Stimulated activated CD4-positive, alpha-beta T cell treated with anti-CD3 and anti-CD28 coated beads, TNF-alpha, amount 100 ng/mL, for 24 hours (primary cell): ENCODE measurements at places on chromosomes 1 and 21.

- no peak for DNase-seq
Observed at GRCh38 chr1:163725551-163725950, 403.8 kb downstream of the NUF2 start.

DNA sequence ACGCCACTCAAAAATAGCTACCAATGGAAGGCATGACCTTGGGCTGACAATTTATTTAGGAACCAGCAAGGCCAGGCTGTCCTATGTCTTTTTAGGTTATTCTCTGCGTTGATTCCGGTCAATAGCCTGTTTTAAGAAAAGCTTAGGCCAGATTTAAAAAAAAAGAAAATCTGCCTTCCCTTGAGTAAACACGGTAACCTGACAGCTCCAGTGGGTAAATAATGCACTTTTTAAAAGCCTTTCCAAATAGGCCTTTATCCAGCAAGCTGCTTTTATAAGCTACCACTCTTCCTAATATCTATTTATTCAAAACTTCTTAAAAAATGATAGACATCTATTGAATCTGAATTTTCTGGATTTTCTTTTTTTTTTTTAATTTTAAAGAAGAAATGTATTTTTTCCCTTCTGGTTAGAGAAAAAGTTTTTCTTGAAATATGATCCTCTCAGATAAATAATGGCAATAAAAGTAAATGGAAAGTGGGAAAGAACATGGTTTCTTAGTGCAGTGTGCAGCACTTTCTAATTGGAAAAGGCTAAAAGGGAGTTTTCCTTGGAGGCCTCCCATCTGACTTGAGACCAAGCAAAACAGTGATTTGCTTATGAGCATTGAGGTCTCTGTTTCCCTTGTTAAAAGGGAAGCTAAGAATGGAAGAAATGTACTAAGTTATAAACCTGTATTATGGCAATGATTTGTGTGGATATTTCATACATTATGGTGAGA lies 281.0 kb upstream of the RUNX1 start:
- DNase-seq = no peak

- DNase-seq = no peak
Observed at GRCh38 chr1:44147582-44147981, 6.2 kb upstream of the KLF18 start.

GRCh38 chr1:1221887-1222574 lies 8.1 kb upstream of the TNFRSF4 start:
- DNase-seq = no peak

DNA sequence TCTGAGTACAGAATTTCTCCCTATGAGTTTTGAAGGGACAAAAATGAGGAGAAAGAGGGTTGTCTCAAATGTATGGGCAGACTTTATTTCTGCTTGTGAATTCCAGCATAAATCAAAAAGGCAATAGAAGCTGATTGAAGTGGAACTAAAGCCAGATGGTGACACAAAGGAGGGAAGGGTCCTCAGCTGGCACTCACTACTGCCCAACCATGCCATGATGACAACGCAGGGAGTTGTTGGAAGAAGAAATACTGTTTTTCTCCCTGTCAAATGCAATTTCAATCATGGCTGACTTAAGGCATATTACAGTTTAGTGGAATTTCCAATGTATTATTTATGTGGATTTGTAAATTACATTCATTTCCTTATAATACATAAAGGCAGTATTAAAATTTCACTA lies 805.8 kb downstream of the ADGRL2 start:
- no peak for DNase-seq

DNA sequence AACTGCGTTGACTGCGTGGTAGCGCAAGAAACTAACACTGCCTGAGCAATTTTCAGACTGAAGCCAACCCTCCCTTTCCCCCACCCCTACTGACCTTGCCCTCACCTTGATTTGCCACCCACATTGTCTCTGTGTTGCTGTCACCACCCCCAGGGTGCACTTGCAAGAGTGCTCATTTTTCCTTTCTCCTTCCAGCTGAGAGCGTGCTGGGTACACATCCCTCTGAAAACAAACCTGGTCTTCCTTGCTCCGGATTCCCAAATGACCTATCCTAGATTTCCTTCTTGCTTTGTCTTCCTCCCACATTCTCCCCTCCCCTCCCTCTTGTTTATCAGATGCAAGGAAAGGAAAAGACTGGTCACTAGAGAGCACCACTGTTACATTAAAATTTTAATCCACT lies 24.2 kb downstream of the MPZ start:
- no peak for DNase-seq

- DNase-seq = no peak
Observed at GRCh38 chr1:164480285-164480907, 78.6 kb upstream of the PBX1 start.

DNA sequence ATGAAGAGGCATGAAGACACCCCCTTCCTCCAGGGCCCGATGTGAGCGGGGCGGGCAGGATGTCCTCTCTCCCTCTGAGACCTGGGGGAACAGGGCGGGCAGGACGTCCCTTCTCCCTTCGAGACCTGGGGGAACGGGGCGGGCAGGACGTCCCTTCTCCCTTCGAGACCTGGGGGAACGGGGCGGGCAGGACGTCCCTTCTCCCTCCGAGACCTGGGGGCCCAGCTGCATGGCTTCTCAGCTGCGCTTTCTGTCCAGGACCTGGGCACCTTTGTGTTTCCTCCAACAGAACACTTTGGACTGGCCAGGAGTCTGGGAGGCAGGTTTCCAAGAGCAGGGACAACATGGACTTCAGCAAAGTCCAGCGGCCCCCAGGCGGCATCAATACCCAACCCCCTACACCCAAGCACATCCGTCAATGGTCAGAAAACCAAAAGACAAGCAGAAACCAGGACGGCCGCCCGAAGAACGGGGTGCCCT lies 30.8 kb upstream of the ADARB1 start:
- DNase-seq = no peak

- DNase-seq = peak; percentile 50
Observed at GRCh38 chr1:67429011-67429527, 1.1 kb downstream of the SERBP1 start.
